ENCODE measurements at places on chromosomes 12 and 14.

- no peak for DNase-seq
Observed at GRCh38 chr12:104247698-104248097, 32.1 kb downstream of the TXNRD1 start.

DNA sequence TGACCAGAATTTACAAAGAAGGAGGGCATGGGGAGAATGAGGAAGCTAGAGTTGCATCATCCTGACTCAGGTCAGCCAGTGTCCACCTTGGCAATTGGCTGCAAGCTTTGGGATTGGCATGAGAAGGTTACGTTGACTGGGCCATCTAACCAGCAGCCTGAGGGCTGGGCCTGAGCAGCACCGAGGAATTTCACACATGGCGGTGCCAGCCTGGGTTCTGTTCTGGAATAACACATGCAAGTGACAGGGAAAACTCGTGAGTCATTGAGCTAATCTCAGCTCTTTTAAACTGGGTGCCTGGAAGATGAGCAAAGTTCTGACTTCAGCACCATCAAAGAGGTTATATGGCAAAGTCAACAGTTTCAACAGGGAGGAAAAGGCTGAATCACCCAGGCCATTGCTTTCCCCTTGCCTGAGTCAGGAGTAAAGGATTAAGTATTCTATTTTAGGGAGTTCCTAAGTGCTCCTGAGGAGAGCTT is 543.2 kb upstream of the TBX3 start:
- no peak for DNase-seq

- no peak for DNase-seq
Observed at GRCh38 chr14:96893966-96894622, 96.9 kb downstream of the VRK1 start.

DNA sequence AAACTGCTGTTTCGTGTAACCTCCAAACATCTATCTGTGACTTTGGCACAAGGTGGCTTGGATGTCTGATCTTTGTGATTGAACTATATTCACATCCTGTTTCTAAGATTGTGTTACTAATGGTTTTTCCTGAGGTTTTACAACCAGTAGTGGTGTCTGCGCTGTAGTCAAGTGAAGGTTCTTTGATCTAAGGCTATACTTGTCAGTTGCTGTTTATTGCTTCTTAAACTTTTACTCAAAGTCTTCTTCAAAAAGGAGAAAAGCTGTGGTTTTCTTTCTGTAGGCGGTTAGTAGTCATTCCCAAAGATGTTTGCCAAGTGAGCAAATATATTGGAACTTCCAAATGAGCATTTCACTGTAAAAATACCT is 12.3 kb upstream of the CALM1 start:
- DNase-seq: no peak

DNA sequence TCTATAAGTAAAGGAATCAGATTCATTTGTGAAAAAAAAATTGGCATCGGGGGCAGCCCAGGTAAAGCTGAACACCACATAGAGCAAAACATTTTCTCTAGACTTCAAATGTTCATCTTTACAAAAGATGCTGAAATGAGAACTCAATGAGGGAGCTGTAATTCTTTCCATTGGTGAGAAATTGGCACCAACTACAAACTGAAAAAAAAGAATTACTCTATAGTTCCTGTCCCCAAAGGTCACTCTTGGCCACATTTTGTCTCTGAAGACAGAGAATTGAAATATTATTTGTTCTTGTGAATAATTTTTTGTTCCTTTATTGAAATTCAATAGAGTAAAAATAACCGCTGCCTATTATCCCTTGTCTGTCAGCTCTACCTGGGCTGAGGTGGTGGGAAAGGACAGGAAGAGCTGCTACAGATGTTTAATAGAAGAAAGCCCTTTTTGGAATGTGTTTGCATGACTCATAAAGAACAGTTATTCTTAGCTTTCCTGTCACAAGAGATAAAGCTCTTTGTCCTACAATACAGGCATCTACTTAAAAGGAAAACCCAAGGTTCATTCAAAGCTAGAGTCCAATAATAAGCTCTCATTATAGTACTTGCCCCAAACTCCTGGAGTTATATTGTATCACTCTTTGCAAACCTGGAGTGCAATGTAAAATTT is 380.1 kb upstream of the KITLG start:
- no peak for DNase-seq
